ENCODE measurements at places on chromosomes 12 and 14.

DNA sequence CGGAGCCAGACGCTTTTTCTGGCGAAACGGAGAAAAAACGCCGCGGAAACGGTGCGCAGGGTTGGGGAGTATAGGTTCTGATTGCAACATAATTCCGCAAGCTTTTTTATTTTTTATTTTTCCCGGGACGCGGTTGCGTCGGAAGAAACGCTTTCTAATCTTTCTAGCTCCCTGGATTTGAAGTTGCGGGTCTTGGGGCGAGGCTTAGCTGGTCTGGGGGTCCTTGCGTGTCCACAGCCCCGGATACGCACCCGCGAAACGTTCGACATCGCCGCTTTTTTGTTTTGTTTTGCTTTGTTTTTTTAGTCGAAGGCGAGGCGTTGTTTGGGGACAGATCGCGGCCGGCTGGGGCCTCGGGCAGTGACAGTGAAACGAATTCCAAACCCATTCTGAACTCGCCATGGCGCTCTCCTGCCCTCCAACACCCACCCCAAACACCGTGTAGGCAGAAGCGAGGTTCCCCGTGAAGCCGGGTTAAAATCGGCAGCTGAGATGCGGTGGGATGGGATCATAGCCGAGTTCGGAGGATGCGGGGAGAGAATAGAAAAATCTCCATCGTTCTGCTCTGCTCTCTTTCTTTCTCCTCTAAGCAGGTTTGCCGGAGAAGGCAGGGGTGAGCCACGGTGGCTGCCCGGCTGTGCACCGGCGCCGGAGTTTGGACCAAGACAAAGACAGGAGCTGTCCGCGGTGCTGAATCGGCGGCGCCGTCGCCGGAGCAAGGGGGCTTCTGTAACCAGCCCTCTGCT is 8.1 kb upstream of the LHX5 start:
- DNase-seq, result peak; percentile 34

DNA sequence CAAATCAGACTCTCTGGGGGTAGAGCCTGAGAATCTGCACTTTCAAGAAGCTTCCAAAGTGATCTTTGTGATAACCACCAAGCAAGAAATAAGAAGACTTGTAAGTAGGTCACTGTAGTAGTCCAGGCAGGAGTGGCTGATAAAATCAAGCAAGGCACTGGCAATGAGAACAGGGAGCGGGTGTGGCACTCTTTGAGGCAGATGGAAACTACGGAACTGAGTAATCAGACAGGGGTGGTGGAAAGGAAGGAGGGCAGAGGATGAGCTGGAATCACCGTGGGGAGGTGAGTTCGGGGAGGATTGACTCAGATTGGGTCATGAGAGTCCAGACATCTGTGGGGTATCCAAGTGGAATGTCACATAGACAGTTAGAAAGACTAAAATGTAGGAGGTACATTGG is 44.4 kb upstream of the PLXNC1 start:
- no peak for DNase-seq

GRCh38 chr12:116640281-116640680 is 81.1 kb downstream of the MAP1LC3B2 start:
- no peak for DNase-seq

- DNase-seq, result no peak
These were observed 4.5 kb downstream of the FBLN5 start for GRCh38 chr14:91942946-91943345.

GRCh38 chr14:42110167-42110566 is 503.5 kb downstream of the LRFN5 start:
- DNase-seq, result peak; percentile 62

- DNase-seq, result no peak
These were observed 58.0 kb upstream of the DAAM1 start for GRCh38 chr14:59130462-59130861.

- DNase-seq, result peak; percentile 52
These were observed 44.3 kb downstream of the SCN8A start for GRCh38 chr12:51635346-51635745.

GRCh38 chr12:108078428-108078827 is 50.7 kb upstream of the WSCD2 start:
- DNase-seq, result no peak

GRCh38 chr12:27779920-27780611 is at the start of the genes KLHL42 and MANSC4:
TSS of gene KLHL42 (plus strand) at chr12:27780233. CDS start at chr12:27780331, 98 bp downstream.
TSS of gene MANSC4 (minus strand) at chr12:27780236. CDS start at chr12:27771276, 8,960 bp downstream.
- DNase-seq, result peak; percentile 85

GRCh38 chr12:54306925-54307741 is 6.3 kb upstream of the NFE2 start:
- DNase-seq, result no peak

DNA sequence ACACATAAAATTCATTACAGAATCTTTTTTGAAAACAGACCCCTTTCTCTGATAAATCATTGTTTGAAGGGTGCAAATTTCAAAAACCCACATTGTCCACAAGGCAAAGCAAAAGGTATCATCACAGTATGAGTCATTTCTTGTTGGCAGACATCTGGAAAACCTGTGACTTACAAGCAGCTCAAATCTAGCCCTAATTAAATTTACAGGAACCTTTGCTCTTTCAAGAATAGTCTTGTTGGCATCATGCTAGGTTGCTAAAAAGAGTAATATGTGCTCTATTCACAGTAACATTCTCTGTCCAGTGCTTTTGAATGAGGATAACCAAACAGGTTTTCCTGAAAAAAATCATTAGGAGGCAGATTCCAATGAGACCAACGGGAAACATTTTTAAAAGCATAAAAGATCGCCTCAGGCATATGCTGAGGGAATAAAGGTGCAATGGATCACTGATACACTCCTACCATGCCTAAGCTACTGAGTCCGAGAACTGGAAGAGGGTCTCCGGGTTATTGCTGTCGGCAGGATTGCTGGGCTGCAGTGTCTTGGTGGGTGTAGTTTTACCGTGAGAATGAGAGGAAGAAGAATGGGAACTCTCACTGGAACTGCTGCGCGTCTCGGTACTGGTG is 55.5 kb upstream of the TTC7B start:
- peak; percentile 30 for DNase-seq

DNA sequence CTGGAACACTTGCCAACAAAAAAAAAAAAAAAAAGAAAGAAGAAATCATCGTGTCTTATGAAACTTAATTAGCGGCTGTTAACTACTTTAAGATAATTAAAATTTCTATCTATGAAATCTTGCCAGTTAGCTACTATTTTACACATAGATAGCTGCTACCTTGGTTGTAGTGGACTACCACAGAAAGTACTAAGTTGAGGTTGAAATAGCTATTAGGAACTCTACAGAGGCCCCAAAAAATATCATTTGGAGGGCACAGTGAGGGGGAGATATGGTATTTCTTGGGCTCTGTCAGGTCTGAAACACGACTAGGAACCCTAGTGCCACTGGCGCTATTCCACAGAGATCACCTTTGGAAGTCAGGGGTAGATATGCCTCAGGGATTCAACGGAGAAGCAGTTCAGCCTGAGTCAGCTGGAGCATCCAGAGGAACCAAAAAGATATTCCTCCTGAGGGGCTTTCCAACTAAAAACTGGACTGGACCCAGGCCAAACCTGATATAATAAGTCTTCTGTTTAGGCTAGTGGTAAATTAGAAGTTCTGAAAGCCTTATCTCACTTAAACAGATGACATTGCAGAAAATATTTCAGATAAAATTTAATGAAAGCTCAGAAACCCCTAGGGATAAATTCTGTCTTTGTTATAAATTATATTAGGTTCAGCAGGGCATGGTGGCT is 126.1 kb downstream of the EPS8 start:
- DNase-seq, result no peak

GRCh38 chr12:59678759-59679411 is 83.1 kb downstream of the SLC16A7 start:
- DNase-seq, result no peak

GRCh38 chr14:92528486-92529100 is 15.0 kb downstream of the RIN3 start:
- no peak for DNase-seq

Measured in fibroblast of skin of right biceps (primary cell).